SW480 (cell line): ENCODE measurements at places on chromosomes 5 and 9.
A peak's percentile ranks its signal among the peaks of the same experiment; 100 is the strongest.

DNA sequence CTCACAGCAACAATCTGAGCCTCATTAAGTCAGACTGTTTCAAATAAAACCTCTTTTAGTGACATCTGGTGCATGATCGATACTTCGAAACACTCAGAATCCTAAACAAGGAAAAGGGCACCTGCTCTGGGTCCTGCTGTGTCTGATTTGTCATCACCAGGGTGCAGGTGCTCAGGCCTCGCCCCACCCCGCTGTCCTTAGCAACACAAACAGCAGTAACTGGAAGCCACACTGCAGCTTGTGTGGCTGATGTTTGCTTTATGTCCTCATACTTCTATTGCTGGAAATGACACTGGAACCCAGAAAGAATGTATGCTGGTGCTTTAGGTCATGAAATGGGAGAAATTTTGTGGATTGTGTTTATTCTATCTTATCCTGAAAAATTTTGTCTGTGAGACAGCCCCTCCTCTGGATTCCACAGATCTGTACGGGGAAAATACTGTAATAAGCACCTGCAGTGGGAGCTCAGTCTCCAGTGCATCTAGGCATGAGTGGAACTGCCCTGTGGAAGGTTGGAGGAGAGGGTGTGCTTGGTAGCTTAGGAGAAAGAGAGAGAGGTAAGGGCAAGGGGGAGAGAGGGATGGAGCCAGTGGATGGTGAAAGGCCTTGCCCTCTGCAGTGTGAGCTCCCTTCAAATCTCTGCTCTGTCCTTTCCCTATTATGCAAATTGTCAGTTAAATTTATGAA lies 284.2 kb downstream of the SMARCA2 start:
- peak; percentile 44 for DNase-seq

- no peak for DNase-seq
Measured at GRCh38 chr5:20536813-20537212, 548.8 kb upstream of the CDH18 start.

GRCh38 chr5:86232246-86232645 lies 385.5 kb upstream of the COX7C start:
- no peak for DNase-seq

GRCh38 chr9:30015073-30015472 lies 2369.4 kb upstream of the ACO1 start:
- no peak for DNase-seq

DNA sequence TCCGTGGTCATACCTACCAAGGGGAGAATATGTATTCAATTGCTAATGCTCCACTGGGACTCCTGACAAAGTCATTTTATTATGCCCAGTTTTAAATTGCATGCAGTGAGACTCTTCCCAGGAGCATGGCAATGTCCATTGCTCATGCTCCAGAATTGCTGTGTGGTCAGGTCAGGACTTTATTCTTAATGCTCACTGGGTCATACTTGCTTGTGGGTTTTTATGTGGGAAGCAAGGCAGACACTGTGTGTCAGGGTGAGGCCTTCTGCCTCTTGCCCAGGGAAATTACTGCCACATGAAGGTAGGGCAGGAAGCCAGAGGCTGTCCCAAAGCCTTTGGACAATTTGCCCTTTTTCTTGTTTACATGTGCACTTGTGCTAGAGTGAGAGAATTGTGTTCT lies 164.6 kb upstream of the MEF2C start:
- DNase-seq, result peak; percentile 9

DNA sequence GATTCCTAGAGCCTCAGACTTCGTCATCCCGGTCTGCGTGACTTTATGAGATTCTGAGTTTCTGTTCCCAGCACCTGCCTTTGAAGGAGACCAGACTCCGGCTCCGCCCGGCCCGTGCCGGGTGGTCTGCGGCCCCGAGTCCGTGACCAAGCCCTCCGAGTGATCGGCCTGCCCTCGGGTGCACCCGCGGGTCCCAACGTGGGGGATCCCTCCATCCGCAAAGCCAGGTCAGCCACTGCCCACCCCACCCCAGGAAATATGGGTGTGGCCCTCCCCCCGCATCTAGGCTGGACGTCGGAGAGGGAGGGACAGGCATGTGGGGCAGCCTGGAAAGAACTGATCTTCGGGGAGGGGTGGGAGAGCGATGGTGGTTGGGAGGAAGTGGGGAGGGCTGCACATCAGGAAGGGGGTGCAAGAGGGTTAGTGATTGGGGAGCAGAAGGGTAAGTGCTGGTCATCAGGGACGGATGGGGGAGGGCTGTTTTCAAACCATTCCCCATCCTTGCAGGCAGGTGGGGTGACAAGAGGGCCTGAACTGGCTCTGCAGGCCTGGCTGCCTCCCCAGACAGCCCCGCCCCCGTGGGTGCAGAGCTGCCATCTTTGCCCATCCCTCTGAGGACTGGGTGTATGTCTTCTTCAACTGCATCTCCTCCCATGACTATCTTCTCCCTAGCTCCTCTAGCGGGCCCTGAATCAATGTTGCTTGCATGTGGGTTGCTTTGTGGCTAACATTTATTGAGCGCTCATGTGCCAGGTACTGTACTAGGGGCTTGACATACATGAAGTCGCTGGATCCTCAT lies 747 bp downstream of the LRSAM1 start:
- DNase-seq, result peak; percentile 61

DNA sequence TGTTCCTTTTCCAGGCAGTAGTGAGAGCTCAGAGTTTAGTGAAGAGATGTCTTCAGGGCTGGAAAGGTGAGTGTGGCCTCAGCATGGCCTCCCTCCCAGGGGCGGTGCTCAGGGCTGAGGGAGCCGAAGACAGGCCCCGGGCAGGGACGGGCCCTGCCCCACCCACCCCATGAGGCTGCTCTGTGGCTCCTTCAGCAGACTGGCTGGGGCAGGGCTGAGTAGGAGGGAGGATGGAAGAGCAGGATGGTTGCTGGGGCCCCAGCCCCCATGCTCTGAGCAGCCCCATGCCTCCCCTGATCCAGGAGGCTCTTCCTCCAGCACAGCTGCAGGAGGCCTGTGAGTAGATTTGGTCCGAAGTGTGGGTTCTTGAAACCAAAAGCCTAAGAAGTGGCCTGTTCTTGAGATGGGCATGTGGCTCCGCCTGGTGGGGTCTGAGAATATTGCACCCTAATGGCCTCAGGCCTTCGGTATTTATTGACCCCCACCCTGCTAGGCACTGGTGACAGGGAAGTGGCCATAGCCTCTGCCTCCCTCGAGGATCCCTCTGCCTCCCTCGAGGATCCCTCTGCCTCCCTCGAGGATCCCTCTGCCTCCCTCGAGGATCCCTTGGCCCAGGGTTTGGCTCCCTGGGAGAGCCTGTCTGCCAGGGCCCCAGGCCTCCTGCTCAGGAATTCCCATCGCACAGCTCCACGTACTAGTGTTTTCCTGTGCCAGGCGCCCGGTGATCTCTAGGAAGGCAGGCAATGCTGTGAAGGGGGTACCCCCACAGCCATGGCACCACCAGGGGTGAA lies 65.4 kb upstream of the GARNL3 start:
- DNase-seq, result peak; percentile 56

GRCh38 chr5:143618141-143618540 lies 193.8 kb upstream of the HMHB1 start:
- DNase-seq, result no peak

DNA sequence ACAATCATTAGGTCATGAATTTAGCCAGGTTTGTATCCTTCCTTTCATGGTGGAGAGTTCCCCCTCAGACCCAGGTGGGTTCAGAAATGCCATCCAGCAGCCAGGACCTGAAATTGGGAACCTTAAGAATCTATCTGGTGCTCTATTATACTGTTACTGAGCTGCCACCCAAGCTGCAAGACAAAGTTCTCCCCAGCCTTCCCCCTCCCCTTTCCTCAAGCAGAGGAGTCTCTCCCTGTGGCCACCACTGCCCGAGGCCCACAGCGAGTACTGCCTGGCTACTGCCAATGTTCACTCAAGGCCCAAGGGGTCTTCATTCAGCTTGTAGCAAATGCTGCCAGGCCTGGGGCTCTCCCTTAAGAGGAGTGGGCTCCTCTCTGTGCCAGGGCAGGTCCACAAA lies 133.8 kb downstream of the TMEM38B start:
- no peak for DNase-seq

- no peak for DNase-seq
Measured at GRCh38 chr5:156359476-156359875, 32.5 kb downstream of the SGCD start.

- no peak for DNase-seq
Measured at GRCh38 chr9:118189615-118190014, 485.4 kb downstream of the TLR4 start.

DNA sequence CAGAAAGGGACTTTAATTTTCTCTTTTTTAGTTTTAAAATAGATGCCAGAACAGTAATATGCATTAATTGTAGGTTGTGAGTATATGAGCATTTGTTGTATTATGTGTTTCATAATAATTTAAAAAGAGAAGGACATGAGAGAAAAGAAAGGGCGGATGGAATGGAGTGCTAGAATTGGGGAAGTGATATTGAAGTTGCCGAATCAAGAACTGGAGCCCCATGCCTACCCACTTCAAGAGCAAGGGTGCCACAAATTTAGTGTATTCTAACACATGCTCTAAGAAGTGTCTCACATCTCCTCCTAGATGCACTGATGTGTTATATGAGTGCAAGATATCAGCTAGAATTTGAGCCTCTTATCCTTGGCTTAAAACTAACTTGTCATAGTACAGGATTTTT lies 43.6 kb upstream of the FYB1 start:
- DNase-seq, result no peak

DNA sequence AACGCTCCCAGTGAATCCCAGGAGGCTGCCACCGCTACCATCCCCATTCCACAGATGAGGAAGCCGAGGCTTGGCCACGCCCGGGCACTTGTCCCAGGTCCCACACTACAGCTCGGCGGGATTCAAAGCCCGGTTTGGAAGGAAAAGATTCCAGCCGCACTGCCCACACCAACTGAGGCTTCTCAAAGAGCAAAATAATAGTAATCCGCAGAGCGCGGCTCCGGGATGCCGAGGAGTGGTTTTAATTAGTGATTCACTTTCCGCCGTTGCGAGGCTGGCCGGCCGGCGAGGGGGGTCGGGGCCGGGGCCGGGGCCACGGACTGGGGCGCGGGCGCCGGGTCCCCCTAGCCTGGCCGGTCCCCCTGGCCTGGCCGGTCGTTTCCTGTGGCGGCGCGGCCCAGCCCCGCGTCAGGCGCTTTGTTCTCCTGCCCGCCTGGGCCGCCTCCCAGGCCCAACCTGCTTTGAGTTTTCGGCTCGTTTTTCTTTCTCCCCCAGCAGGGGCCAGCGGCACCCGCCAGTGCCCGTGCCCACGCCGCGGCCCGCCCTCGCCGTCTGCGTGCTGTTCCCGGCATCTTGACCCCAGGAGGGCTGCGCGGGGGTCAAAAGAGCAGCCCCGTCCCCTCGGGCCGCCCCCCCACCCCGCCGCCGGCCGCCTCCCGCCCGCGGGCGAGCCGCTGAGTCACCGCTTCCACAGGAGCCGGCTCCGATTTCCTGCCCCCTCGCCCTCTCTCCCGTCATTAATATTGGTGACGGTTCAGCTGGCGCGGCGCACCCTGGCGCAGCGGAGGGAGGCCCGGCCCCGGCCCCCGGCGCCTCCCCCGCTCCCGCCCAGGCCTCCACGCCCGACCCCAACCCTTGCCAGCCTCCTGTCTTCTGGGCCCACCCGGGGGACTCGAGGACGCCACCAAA lies 31.2 kb downstream of the FGF18 start:
- DNase-seq, result peak; percentile 75

- peak; percentile 16 for DNase-seq
Measured at GRCh38 chr5:66742083-66742895, 146.1 kb downstream of the MAST4 start.

DNA sequence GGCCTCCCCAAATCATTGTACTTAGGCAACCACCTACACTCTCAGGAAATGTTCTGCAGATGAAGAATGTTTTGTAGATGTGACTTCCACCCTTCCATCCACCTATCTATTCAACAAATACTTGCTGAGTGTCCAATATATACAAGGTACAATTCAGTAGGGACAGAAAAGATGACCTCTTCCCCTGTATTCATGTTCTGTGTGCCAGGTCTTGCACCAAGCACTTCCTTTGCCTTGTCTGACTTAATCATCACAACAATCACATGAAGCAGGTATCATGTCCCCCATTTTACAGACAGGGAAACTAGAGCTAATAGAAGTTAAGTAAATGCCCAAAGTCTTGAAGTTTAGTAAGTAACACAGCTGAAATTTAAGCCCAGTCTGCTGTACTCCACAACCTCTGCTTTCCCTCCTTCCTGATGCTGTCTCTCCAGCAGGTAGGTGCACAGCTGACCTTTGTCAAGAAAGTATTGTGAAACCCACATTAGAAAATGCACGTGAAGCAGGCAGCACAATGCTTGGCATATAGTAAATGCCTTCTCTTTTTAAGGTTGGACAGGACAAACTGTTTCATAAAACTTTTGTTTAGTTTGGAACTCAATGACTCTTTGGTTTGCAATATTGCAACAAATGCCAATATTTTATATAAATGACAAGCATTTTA lies 296.5 kb downstream of the DEPDC1B start:
- DNase-seq, result no peak

DNA sequence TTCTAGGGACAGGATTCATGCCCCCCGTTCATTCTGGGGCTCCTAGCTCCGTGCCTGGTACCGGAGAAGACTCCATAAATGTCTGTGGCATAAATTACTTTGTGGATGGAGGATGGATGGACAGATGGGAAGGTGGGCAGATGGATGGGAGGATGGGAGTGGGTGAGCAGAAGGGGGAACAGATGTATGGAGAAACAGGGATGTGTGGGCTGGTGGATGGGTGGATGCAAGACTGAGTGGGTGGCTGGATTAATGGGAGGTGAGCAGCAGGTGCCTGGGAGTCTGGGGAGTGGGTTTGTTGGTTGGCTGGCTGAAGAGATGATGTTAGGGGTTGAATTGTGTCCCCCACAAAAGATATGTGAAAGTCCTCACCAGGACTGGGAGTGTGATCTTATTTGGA lies 43.5 kb downstream of the SARDH start:
- DNase-seq, result no peak
